ENCODE measurements at places on chromosomes 12 and 14.
A peak's percentile ranks its signal among the peaks of the same experiment; 100 is the strongest.

- DNase-seq = no peak
Observed at GRCh38 chr14:63891148-63891975, 38.6 kb downstream of the SYNE2 start.

DNA sequence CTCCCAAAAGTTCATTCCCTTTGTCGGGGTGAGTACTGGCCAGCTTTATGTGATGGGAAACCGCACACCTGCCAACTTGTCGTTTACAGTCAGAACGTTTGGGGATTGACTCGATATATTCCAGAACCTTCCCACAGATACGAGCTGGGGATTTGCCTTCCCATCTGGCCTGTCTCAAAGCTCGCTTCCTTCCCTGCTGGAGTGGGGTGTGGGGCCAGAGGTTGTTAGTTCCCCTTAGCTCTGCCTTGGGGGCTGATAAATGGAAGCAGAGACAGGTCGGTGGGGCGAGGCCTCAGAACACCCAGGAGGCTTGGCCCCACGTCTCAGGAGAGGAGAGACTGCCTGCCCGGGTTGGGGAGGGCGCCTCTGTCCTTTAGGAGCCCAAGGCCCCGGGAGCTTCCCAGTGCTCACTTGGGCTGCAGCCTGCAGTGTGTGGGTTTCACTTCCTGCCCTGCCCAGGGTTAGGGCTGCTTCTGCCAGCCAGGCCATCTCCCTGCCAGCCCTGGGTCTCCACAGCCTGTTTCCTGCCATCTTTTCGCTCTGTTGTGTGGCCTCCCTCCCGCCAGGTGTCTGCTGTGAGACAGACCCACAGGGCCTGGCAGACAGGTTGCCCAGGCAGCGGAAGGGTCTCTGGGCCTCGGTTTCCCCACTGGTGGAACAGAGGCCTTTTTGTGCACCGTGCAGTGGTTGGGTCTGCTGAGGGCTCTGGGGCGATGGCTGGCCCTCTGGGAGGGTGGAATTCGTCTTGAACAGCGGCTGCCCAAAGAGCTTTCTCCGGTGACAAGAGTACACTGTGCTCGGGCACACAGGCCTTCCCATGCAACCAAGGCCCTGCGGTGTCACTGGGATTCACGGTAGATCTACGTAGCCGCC is 8.1 kb upstream of the TEX22 start:
- peak; percentile 11 for DNase-seq

GRCh38 chr12:6090803-6091202 is 33.7 kb downstream of the VWF start:
- DNase-seq = no peak

DNA sequence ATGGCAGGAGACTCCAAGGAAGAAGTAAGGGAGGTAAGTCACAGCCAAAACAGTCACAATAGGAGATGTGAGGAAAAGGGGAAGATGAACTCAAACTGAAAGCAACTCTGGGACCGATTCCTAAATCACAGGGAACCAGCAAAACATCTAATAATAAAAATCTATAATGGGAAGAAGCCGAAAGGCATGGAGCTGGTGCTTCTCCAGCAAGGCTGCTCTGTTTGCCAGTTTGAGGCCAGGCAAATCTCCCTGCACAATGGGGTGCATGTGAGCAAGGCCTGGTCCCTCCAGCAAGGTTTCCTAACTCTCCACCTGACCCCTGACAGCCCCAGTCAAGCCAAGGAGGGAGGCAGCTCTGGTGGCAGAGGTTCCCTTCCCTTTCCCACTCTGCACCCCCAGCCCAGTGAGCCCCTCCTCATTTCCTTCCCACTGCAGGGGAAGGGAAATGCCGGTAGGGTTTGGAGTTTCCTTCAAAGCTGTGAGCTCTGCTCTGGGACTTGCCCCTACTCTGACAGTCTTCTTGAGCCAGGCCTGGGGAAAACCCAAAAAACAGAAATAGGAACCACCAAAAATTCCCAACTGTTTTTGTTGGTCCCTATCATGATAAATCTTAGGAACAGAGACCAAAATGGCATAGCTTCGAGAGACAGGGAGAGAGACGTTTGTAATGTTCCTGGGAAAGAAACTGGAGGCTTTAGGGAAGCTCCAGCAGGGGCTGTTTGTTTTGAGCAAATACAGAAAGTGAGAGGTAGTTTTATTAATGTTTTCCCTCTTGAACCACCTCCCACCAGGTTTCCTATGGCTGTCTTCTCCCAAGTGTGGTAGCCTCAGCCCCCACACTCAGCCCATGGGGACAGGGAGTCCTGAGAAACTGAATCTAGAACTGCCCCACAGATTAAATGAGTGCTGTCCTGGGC is 34.6 kb downstream of the FMNL3 start:
- no peak for DNase-seq

- no peak for DNase-seq
Observed at GRCh38 chr12:105479710-105480109, 149.2 kb downstream of the C12orf75 start.

DNA sequence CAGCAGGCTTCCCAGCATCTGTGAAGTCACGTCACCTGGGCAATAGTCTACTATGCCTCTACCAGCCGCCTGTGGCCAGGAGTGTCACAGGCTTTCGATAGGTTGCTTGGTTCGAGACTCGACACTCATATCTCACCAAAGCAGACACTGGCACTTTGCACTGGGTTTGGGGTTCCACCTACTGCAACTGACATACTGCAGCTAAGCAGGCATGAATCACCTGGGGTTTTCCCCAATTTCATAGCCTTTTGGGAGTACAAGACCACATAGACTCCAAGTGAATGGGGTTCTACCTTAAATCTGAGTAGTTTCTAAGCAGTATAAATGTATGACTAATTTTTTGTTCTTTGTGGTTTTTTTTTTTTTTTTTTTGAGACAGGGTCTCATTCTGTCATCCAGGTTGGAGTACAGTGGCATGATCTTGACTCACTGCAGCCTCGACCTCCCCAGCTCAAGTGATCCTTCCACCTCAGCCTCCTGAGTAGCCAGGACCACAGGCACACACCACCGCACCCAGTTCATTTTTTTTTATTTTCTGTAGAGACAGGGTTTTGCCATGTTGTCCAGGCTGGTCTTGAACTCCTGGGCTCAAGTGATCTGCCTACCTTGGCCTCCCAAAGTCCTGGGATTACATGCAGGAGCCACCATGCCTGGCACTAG is 32.1 kb downstream of the DMAC2L start:
- DNase-seq = peak; percentile 92

- DNase-seq = no peak
Observed at GRCh38 chr12:51798501-51798900, 50.0 kb downstream of the FIGNL2 start.

DNA sequence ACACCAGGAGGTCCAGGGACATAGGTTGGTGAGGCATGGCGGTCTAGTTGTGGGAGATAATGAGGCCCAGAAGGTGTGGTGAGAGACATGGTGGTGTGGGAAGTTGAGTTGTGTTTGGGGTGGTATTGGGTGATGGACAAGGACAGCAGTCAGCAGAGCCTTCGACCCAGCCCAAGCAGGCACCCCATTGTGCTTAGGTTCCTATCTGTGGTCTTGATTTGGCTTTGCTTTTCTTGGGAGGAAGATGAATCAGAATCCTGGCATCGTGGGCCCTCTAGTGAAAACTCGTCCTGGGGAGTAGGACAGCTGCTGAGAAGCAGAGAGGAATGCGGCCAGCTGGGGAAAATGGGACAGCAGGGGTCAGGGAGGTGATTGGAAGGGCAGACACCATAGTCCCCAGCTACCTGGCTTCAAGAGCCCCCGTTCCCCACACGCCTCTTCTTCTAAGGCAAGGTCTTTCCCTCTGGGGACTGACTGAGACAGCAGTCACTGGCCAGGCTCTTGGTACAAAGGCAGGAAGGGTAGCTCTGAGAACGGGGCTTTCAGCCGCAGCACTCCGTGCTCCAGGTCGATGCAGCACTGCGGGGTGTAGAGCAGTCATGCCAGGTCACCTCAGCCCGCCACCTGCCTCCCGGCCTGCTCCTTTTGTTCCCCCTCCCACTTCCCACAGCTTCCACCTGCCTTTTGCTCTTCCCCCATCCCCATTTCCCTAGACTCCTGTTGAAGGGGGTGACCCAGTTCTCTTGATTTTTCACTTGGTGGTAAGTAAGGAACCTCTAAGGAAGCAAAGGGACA is 7.9 kb downstream of the NRIP2 start:
- no peak for DNase-seq

GRCh38 chr12:11228296-11228879 is 41.1 kb downstream of the PRB3 start:
- peak; percentile 51 for DNase-seq

DNA sequence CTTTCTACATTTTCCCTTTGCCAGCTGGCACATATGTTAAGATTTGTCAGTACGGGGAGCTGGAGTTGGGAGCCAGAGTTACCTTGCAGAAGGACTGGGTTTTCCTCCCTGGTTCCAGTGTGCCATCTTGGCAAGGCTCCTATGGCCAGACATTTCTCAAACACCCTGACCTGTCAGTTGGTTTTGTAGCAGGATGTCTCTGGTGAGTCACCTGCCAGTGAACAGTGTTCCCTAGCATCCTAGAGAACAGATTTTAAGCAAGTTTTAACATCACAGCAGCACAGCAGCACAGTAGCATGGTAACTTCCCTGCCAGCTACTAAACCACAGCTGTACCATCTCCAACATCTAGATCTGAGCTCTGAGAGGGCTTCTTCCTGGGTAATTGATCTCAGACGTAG is 26.2 kb upstream of the KTN1 start:
- DNase-seq = no peak

DNA sequence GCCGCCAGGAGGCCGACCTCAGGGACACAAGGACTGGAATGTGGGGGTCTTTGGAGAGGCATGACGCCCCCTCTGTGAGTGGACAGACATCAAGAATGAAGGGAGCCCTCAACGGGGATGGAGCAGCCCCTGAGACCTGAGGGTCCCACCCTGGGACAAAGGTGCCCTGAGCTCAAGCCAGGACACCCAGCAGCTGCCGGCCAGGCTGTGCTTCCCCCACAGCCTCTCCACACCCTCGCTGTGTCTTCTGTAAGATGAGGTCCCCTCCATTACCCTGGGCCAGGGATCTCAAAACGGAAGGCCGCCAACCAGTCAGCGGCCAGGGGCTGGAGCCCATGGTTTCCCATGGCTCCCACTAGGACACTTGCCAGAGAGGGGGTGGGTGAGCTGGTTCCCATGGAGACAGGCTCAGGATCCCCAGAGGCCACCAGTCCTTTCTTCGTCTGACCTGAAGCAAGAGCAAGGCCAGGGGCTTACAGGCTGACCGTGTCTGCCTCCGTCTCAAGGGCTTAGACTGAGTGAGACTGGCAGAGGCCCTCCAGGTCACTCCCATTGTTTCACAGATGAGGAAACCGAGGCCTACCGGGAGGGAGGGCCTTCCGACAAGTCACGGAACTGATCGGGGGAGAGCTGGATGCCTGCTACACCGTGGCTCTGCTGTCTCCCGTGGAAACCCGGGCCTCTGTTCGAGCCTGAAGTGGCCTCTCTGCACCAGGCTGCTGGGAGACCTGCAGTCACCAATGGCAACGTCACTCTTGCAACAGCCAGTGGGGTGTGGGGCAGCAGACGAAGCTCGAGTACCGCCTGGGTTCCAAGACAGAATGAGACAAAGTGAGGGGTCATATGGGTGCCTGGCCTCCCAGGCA is 91.7 kb upstream of the DIO3 start:
- no peak for DNase-seq

DNA sequence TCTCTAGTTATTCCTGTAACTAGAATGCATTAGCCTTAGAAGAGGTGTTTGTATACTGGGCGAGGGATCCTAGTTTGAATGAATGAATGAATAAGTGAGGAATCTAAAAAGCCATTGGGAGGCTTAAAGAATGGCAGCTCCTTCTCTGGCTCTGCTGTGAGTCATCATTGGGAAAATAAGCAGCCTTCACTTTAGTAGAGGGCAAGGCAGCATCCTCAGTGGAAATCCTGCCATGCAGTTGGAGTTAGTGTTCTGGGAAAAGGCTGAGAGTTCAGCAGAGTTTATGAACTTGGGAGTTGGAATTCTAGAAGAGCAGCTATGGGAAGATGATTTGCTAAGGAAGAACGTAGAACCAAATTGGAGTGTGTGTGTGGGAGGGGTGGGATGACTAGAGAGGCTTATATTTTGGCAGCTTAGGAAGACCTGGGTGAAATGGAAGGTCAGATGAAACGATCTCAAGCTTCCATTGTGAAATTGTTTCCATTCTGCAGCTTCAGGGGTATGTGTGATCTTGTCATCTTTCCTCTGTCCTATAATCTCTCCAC is 120.8 kb downstream of the PTCSC3 start:
- no peak for DNase-seq

GRCh38 chr14:53127832-53128231 is 25.3 kb downstream of the DDHD1 start:
- DNase-seq = no peak

DNA sequence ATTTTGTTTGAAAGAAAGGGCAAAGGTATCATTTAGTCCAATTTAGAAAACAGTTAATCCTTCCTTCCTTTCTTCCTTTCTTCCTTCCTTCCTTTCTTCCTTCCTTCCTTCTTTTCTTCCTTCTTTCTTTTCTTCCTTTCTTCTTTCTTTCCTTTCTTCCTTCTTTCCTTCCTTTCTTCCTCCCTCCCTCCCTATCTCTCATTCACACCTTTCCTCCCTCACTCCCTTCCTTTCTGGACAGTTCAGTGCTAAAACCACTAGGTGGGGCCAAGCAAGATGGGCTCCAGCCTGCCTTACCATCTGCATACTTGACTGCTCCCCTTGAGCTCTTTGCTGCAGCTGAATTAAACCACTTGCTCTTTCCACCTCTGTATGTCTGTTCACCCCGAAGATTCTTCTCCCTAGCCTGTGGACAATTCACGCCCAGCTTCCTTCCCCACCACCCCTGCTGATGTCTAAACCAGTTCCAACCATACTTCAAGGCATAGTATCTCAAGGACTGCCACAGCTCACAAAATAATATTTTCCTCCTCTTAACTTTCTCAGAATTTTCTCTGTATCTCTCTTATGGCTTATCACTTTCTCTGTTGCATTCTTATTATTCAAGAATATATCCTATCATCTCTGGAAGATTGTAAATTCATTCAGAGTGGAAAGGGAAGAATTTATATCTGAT is 78.0 kb downstream of the DBX2 start:
- DNase-seq = peak; percentile 1

DNA sequence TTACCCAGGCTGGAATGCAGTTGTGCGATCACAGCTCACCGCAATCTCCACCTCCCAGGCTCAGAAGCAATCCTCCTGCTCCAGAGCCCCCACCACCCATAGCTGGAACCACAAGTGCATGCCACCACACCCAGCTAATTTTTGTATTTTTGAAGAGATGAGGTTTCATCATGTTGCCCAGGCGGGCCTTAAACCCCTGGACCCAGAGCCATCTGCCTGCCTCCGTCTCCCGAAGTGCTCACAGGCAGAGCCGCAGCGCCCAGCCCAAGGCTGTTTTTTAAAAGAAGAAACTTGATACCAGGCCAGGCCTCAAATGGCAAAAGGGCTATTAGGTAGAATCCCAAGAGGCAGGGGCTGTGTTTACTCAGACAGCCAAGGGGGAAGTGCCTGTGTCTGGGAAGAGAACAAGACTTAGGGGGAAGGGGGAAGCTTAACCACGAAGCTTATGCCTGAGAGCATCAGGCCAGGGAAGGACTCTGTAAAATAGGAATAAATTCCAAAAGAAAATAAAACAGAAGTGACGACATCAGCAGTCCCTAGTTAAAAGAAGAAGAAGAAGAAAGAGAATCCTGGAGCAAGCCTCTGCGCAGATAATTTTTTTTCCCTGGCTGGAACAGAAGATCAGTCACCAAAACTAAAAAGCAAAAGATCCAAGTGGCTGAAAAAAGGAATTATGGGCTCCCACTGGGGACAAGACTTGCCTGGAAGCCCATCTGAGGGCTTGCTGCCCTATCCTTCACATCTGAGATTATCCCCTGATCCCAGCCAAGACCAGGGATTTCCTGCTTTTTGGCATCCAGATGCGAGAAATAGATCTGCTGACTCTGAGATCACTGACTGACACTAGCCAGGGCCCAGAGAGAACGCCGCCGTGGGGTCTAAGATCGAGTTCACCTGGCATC is 170.5 kb downstream of the NDUFA12 start:
- no peak for DNase-seq

- no peak for DNase-seq
Observed at GRCh38 chr12:120940006-120940405, 35.8 kb upstream of the SPPL3 start.

Measured in activated CD4-positive, alpha-beta T cell treated with anti-CD3 and anti-CD28 coated beads, Interleukin-2, Interleukin-6, amounts not matched to agents 100 ng/mL and 50 ng/mL, durations not matched to agents 16 hours and 8 hours (primary cell).